Osteocyte (in vitro differentiated cells): ENCODE measurements at places on chromosomes 1 and 21.

- no peak for DNase-seq
Measured at GRCh38 chr1:48214820-48215219, 7.7 kb upstream of the SLC5A9 start.

GRCh38 chr1:226063224-226063976, 884 bp downstream of the H3-3A start:
- peak; percentile 84 for DNase-seq

- DNase-seq = no peak
Measured at GRCh38 chr1:207256869-207257268, 64.6 kb upstream of the CD55 start.

- DNase-seq = no peak
Measured at GRCh38 chr1:46005594-46005993, 126.8 kb downstream of the PIK3R3 start.

DNA sequence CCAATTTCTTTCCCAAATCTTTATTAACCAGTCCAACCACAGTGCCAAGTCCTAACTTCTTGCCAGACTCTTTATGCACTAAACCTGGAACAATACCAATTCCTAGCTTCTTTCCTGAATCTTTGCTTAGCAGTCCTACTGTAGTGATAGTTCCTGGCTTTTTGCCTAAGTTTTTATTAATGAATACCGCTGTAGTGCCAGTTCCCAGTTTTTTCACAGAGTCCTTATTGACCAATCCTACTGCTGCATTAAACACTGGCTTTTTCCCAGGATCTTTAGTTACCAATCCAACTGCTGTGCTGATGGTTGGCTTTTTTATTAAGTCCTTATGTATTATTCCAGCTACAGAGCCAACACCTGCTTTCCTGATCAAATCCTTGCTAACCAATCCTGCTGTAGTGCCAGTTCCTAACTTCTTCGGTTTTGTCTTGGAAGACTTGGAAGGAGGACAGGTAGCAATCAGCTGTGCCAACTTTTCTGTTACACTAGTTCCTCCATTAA, 80.8 kb downstream of the ASH1L start:
- no peak for DNase-seq

GRCh38 chr1:30804352-30804751, 46.8 kb upstream of the LAPTM5 start:
- no peak for DNase-seq

DNA sequence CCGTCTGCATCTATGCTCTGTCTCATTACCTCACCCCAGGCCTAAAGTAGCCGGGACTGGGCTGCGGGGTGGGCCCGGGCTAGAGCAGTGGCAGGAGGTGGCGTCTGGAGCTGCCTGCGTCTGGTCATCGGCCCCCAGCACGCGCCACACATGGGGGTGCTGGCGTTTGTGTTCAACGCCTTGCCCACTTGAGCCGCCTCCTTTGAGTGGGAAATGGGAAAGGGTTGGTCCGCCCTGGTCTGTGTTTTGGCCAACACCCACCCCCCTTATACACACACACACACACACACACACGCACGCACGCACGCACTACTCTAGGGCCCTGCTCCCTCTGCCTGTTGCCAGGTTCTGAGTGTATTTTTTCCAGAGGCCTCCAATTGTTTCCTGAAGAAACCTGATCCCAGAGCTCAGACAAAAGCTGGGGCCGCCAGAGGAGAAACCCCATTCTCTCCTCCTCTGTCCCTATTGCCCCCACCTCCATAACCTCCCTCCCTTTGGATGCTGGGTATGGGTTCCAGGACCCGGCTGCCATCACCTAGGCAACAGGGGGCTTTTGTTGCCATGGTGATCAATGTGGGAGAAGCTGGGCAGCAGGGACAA, 10.1 kb downstream of the VANGL2 start:
- no peak for DNase-seq

GRCh38 chr1:231632119-231632518, 5.5 kb downstream of the DISC1 start:
- DNase-seq = no peak

GRCh38 chr1:204788470-204788869, 82.2 kb upstream of the NFASC start:
- DNase-seq = no peak

DNA sequence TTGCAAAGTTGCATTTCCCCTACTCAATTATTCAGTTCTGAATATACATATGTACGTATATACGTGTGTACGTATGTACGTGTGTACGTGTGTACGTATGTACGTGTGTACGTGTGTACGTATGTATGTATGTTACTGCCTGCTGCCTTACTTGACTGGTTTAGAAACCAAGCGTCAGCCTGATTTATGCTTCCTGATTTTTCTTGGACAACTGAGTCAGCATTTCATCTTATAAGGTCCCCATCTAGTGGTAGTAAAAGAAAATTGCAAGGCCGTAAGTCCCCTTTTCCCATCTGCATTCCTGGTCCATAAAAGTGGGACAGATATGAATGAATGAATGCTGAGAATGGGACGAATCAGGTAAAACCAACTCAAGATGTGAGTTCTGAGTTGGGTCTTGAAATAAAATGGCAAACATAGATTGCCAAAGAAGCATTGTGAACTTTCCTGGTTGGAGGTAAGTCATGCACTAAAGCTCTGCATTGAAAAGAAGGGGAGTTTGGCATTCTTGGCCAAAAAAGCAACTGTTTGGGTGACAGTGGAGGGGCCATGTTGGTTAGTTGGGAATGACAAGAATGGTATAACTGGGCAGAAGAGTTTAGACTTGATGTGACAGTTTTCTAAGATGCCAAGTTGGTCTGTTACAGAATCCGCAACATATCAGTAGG, 76.4 kb upstream of the DNAH14 start:
- no peak for DNase-seq

DNA sequence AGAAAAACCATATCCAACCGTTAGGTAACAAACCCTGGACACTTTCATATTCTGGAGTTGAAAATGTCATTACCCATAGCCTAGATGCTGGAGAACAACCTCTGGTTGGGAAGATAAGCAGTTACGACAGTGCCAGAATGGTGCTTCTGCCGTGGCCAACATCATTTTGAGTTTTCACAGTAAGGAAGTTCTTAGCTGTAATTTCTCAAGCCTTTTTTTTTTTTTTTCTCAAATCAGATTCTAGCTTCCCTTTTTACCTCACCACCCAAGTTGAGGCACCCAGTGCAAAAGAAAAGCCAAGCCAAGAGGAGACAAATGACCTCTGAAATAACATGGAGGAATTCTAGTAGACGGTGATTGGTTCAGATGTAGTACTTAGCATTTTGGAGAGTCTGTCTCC, 21.8 kb downstream of the PPT1 start:
- no peak for DNase-seq

GRCh38 chr1:241848686-241849344, 811 bp downstream of the EXO1 start:
- no peak for DNase-seq

DNA sequence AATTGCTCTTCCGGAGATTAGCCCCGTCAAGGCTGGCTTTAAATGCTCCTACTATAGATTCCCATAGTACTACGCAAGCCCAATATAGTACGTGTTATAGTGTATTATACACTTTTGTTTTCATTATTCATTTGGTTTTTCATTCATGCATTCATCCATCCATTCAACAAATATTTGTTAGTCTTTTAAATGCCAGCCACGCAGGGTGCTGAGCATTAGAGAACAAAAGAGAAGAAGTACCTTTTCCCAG, 513 bp upstream of the RAB3GAP2 start:
- no peak for DNase-seq
